Renal cortical epithelial cell (primary cell): ENCODE measurements at places on chromosomes 6 and 20. TPM values are rescaled to one million over a fixed set of nuclear protein-coding genes. Genes with fewer than 3 reads are reported as not detected.

VGLL2 gene
- 0.17 TPM in 1 of 2 replicates, not detected in the other for total RNA-seq

DNA sequence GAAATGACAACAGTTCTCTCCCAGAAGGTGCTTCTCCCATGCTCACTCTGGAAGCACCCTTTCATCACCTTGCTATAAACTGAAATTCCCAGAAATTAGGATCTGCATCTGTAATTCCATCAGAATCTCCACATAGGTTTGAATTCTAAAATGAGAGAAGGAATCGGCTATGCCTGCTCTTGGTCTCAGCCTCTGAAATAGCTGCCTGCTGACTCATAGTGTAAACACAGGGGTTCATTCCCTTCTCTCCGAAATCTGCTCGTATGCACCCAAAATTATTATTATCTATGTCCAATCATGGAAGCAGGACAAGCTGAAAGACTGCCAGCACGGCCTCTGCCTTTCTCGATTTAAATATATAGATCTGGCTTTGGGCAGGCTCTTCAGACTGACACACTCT, 74.6 kb upstream of the TAB2 start:
- DNase-seq = no peak

GRCh38 chr6:64998204-64998603, 708.8 kb downstream of the EYS start:
- DNase-seq = no peak

- DNase-seq = peak; percentile 78
Observed at GRCh38 chr6:11473008-11473740, 64.4 kb upstream of the TMEM170B start.

DNA sequence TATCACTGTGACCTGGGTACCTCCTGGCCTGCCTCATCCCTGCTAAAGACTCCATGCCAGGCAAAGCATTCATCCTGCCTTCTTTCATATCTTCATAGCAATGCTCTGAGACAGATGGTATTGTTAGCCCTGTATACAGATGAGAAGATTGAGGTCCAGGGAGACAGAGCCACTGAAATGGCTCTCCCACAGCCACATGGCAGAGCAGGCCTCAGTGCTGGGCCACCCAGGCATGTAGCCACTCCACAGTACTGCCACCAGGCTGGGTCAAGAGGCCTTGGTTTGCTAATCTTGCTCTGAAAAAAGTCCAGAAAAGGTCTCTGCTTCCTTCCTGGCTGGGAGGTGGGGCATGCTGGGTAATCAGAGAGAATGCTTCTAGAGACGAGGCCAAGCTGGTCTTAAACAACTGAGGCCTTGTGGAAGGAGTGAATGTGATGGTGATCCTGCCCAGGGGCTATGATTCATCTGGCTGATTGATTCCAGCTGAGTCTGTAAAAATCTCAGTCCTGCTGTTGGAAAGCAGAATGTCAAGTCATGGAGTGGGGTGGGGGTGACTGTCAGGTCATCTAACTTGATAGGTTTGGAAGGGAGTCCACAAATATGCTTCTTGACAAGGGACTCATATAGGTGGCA, 29.8 kb downstream of the HM13 start:
- DNase-seq = peak; percentile 83

DNA sequence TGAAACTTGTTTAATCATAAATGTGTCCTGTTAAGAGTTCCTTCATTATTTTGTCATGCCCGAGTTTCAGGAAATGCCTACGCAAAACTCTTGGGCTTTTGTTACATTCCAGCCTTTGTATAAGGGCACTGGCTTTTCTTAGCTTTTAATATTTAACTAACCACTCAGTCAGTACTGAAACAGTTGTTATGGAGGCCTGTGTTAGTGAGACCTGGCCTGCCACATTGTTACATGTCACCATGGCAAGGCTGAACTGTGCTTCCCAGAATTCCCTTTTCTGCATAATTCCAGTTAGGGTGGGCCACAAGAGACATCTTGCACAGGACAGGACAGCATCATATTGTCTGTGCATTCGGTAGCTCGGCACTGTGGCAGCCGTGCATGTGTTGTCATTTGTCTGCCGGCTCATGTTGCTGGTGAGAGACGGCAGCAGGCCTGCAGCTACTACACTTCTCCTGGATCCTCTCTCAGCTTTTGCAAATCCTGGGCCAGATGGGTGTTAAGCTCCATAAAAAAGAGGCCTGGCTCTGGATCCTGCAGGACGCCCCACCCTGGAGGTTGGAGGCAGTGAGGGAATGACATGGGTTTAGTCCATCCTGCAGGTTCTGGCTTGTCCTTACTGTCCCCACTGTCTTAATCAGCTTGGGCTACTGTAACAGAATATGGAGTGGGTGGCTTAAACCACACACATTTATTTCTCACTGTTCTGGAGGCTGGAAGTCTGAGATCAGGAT, 128.8 kb upstream of the DTNBP1 start:
- DNase-seq = peak; percentile 96

FKBP5 gene
- total RNA-seq = 20.0 and 146 TPM in 2 replicates

DNA sequence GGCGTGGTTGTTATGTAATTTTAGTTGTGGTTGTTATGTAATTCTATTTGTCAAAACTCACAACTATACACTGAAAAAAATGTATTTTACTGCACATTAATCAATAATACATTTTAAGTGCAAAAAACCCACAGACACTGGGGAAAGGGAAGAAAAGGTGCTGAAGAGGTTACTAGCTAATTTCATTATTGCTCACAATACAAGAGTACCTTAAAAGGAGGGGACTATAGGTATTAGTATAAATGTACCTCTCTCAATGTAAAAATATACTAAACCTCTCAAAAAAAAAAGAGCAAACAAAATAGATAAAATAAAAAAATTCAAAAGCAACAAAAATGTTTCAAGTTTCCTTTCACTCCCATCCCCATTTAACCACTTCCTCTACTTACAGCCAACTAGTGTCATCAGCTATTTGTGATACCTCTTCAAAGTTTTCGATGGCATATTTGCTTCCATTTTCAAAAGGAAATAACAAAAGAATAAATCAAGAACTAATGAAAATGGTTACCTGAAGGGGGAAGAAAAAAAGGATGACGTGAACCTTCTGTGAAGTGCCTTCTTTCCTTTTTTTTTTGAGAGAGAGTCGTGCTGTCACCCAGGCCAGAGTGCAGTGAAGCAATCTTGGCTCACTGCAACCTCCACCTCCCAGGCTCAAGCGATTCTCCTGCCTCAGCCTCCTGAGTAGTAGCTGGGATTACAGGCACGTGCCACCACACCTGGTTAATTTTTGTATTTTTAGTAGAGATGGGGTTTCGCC, 30.2 kb downstream of the RANBP9 start:
- DNase-seq = no peak
